Tibial nerve (tissue), 4 donors: ENCODE measurements at places on chromosomes 4 and X.

DNA sequence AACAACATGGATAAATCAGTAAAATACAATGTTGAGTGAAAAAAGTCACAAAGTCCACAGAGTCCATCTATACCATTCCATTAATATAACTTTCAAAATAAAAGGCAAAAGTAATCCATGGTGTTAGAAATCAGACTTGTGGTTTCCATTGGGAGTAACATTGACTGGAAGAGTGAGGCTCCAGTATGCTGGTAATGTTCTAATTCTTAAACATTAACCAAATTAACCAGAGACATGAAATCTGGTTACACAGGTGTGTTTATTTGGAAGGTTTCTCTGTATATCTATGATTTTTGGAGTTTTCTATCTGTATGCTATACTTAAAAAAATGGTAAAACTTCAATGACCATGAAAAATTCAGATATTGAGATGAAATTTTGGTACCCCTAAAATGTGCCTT lies 42.6 kb downstream of the SULT1B1 start:
- H3K36me3 ChIP-seq, result no peaks in the 10 kb centered on the region
- no peaks in the 10 kb centered on the region for H3K27me3 ChIP-seq
- no peak for DNase-seq
- no peak overlapping the region for H3K4me3 ChIP-seq

DNA sequence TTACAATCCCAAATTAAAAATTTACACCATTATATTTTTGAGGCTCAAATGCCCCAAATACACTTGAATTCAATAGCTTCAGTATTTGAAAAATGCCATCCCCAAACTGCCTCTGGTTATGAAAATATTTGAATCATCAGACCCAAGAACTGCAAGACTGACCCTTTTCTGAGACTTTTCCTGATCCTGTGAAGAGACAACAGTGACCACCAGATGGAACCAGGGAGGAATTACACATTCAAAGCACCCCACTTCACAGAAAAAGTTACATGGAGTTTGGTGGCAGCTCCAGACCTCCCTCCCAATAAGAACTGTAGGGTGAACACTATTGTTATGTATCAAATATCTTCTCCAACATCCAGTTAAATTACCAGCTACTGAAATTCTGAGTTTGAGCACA lies 44.0 kb upstream of the SCD5 start:
- peaks cover 8% of the 10 kb centered on the region for H3K36me3 ChIP-seq
- no peak overlapping the region for H3K27ac ChIP-seq

GRCh38 chrX:14295426-14295825 lies 233.9 kb upstream of the GLRA2 start:
- no peak overlapping the region for H3K27ac ChIP-seq
- no peaks in the 10 kb centered on the region for H3K36me3 ChIP-seq
- no peaks in the 10 kb centered on the region for H3K4me1 ChIP-seq
- H3K27me3 ChIP-seq, result no peaks in the 10 kb centered on the region
- no peak for DNase-seq

GRCh38 chr4:184647266-184648053 lies 1.8 kb downstream of the CASP3 start:
- H3K27me3 ChIP-seq, result no peaks in the 10 kb centered on the region
- no peaks in the 10 kb centered on the region for H3K4me1 ChIP-seq
- H3K27ac ChIP-seq, result peak overlapping the region; percentile 98
- peak overlapping the region; percentile 100 for H3K4me3 ChIP-seq
- H3K36me3 ChIP-seq, result no peaks in the 10 kb centered on the region

- no peak overlapping the region for H3K27ac ChIP-seq
- H3K36me3 ChIP-seq, result no peaks in the 10 kb centered on the region
- DNase-seq, result no peak
- H3K4me3 ChIP-seq, result no peak overlapping the region
- H3K27me3 ChIP-seq, result no peaks in the 10 kb centered on the region
Measured at GRCh38 chr4:55574252-55574651, 17.8 kb downstream of the PDCL2 start.

DNA sequence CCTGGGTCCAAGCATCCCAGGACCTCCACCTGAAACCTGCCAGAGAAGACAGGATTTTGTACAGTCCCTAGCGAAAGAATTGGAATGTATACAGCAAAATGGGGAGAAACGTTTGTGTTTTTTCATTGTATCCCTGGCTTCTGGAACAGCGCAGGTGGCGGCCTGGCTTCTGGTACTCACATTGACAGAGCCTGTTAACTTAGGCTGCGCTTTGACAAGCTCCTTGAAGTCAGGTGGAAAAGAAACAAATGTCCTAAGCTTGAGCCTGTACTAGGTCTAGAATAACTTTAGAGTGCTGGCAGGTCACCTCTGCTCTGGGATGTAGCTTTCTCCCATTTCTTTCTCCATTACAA lies 343.7 kb upstream of the KLF3 start:
- no peaks in the 10 kb centered on the region for H3K27me3 ChIP-seq
- peaks cover 22% of the 10 kb centered on the region for H3K4me1 ChIP-seq
- no peaks in the 10 kb centered on the region for H3K36me3 ChIP-seq
- H3K27ac ChIP-seq, result peak overlapping the region; percentile 94

GRCh38 chr4:42473071-42473684 lies 75.9 kb downstream of the SHISA3 start:
- H3K36me3 ChIP-seq, result no peaks in the 10 kb centered on the region
- DNase-seq, result no peak
- no peak overlapping the region for H3K27ac ChIP-seq
- no peaks in the 10 kb centered on the region for H3K27me3 ChIP-seq
- no peaks in the 10 kb centered on the region for H3K4me1 ChIP-seq
- no peak overlapping the region for H3K4me3 ChIP-seq

DNA sequence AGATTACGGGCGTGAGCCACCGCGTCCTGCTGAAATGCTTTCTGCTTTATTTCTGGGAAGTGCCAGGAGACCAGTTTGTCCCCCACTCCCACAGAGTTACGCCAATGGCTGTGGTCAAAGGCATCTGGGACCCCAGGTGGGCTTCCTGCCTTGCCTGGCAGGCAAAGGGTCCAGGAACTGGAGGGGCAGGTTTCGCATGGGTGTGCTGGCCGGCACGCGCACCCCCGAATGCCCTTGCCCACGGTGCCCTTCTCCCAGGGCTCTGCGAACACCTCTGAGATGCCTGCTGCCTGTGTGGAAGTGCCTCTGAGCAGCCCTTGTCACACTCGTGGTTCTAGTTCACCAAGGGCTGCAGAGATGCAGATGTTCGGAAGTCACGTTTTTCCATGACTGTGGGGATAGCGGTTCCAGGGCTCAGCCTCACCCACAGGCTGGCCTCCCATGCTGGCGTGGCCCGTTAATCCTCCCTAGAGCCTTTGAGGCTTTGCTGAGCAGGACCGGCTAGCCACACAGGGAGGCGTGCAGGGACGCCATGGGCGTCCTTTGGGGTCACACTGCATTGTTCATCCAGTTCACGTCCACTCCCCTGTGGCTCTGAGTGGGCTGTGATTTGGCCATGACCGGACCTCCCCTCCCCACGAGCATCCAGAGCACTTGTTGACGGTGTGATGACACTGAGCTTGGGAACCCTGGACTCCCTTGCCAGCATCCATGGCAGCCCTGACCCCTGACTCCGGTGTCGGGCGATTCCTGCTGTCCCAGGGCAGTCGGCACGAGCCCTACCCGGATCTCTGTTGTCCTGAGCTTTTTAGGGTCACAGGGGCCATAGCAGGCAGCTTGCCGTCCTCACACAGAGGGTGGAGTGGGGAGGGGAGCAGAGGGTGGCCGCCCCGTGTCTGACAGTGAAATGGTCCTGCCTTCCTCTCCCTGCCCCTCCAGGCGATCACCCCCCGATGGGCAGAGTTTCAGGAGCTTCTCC lies 12.7 kb upstream of the ADD1 start:
- DNase-seq, result no peak
- H3K4me3 ChIP-seq, result no peak overlapping the region

- no peak overlapping the region for H3K4me3 ChIP-seq
- no peaks in the 10 kb centered on the region for H3K36me3 ChIP-seq
- no peaks in the 10 kb centered on the region for H3K4me1 ChIP-seq
- no peaks in the 10 kb centered on the region for H3K27me3 ChIP-seq
Measured at GRCh38 chr4:55466001-55466400, 70.2 kb downstream of the TMEM165 start.

GRCh38 chr4:137674066-137674465 lies 141.8 kb upstream of the PCDH18 start:
- no peaks in the 10 kb centered on the region for H3K27me3 ChIP-seq
- H3K27ac ChIP-seq, result no peak overlapping the region
- no peak for DNase-seq
- no peak overlapping the region for H3K4me3 ChIP-seq
- H3K4me1 ChIP-seq, result no peaks in the 10 kb centered on the region
- H3K36me3 ChIP-seq, result no peaks in the 10 kb centered on the region

GRCh38 chr4:53780736-53781400 lies 189.6 kb upstream of the LNX1 start:
- no peaks in the 10 kb centered on the region for H3K36me3 ChIP-seq
- no peaks in the 10 kb centered on the region for H3K27me3 ChIP-seq
- no peak for DNase-seq
- H3K4me1 ChIP-seq, result no peaks in the 10 kb centered on the region

GRCh38 chr4:118953276-118953675 lies 64.6 kb downstream of the SYNPO2 start:
- peak overlapping the region; percentile 69 for H3K27ac ChIP-seq
- no peak overlapping the region for H3K4me3 ChIP-seq
- no peaks in the 10 kb centered on the region for H3K36me3 ChIP-seq
- peaks cover 55% of the 10 kb centered on the region for H3K4me1 ChIP-seq
- H3K27me3 ChIP-seq, result no peaks in the 10 kb centered on the region

DNA sequence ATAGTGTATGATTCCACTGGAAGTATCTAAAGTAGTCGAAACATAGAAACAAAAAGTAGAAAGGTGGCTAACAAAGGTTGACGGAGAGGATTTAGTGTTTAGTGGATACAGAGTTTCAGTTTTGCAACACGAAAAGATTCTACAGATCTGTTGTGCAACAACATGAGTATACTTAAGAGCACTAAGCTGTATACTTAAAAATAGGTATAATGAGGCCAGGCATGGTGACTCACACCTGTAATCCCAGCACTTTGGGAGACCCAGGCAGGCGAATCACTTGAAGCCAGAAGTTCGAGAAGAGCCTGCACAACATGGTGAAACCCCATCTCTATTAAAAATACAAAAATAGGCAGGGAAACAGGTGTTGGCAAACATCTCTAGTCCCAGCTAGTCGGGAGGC lies 7.9 kb upstream of the ATRX start:
- H3K4me3 ChIP-seq, result no peak overlapping the region
- no peaks in the 10 kb centered on the region for H3K4me1 ChIP-seq
- H3K27me3 ChIP-seq, result no peaks in the 10 kb centered on the region
- no peaks in the 10 kb centered on the region for H3K36me3 ChIP-seq
- no peak overlapping the region for H3K27ac ChIP-seq
- DNase-seq, result no peak

DNA sequence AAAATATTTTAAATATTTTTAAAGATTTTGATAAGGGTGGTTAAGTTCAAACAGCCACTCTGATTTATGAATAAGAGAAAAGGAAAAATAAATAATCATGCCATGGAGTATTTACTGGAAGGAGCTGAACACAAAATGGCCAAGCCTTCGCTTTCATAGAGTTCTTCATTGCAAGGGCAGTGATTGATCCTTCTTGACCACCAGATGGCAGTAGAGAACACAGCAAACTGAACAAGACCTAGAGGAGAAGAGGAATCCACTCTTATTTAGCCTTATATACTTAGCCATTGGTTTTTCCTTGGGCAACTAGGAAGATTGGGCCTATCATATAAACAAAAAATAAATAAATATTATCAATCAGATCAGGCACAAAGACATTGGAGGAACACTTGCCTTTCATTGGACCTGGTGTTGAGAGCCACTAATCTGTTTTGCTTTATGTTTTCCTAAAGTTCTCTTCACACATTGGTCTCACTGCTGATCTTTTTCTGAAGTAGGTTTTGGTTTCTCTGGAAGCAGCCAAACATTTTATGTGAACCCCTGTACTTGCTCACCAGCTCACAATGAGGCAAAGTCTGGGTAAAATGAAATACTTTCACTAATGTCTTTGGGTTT lies 58.1 kb upstream of the PARM1 start:
- H3K4me3 ChIP-seq, result no peak overlapping the region
- peaks cover 14% of the 10 kb centered on the region for H3K4me1 ChIP-seq
- DNase-seq, result peak; percentile 26
- H3K27ac ChIP-seq, result no peak overlapping the region

DNA sequence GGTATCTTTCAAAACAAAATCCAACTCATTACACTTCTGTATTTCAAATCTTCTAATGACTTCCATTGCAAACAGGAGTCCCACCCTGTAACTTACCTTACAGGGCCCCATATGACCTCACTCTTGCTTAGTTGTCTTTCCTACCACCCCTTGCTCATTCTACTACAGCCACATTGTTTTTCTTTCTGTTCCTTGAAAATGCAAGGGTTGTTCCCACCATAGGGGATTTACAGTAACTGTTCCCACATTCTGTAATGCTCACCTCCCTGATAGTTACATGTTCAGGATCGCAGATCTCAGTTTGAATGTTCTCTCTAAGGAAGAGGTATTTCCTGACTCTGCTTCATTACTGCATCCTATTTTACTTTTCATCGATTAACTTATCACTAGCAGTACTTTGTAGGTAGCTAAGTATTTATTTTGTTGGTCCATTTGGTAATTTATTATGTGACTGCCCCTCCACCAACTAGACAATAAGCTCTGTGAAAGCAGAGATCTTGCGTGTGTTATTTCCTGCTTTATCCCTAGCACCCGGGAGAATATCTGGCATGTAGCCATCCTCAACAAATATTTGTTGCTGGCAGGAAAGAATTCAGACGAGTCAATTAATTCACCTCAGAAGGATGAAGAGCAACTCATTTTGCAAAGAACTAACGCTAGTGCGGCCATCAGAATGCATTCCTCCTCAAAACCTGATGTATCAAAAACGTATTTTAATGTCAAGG lies 21.4 kb downstream of the MAOB start:
- H3K36me3 ChIP-seq, result no peaks in the 10 kb centered on the region
- no peaks in the 10 kb centered on the region for H3K27me3 ChIP-seq
- no peak for DNase-seq
- H3K4me1 ChIP-seq, result no peaks in the 10 kb centered on the region
- H3K27ac ChIP-seq, result no peak overlapping the region

- DNase-seq, result no peak
- no peaks in the 10 kb centered on the region for H3K36me3 ChIP-seq
- H3K27ac ChIP-seq, result peak overlapping the region; percentile 73
- no peaks in the 10 kb centered on the region for H3K27me3 ChIP-seq
Measured at GRCh38 chrX:3711331-3711917, 2.0 kb downstream of the PRKX start.

GRCh38 chr4:80903020-80903419 lies 127.5 kb upstream of the BMP3 start:
- H3K4me1 ChIP-seq, result no peaks in the 10 kb centered on the region
- DNase-seq, result no peak
- H3K27me3 ChIP-seq, result no peaks in the 10 kb centered on the region
- no peak overlapping the region for H3K27ac ChIP-seq
- H3K36me3 ChIP-seq, result no peaks in the 10 kb centered on the region
- no peak overlapping the region for H3K4me3 ChIP-seq

- no peaks in the 10 kb centered on the region for H3K4me1 ChIP-seq
- DNase-seq, result no peak
- no peaks in the 10 kb centered on the region for H3K36me3 ChIP-seq
- no peak overlapping the region for H3K4me3 ChIP-seq
- H3K27ac ChIP-seq, result no peak overlapping the region
Measured at GRCh38 chr4:33446953-33447352, 2726.8 kb downstream of the PCDH7 start.

GRCh38 chrX:56429581-56429980 lies 133.8 kb upstream of the UBQLN2 start:
- no peak overlapping the region for H3K4me3 ChIP-seq
- DNase-seq, result no peak
- no peaks in the 10 kb centered on the region for H3K4me1 ChIP-seq
- no peak overlapping the region for H3K27ac ChIP-seq
- no peaks in the 10 kb centered on the region for H3K36me3 ChIP-seq

GRCh38 chrX:44244008-44244407 lies 99.5 kb downstream of the EFHC2 start:
- H3K27me3 ChIP-seq, result peaks cover 7% of the 10 kb centered on the region
- H3K27ac ChIP-seq, result no peak overlapping the region
- H3K4me3 ChIP-seq, result no peak overlapping the region
- DNase-seq, result peak; percentile 8
- H3K36me3 ChIP-seq, result no peaks in the 10 kb centered on the region
